ENCODE measurements at places on chromosomes 3 and 15.

DNA sequence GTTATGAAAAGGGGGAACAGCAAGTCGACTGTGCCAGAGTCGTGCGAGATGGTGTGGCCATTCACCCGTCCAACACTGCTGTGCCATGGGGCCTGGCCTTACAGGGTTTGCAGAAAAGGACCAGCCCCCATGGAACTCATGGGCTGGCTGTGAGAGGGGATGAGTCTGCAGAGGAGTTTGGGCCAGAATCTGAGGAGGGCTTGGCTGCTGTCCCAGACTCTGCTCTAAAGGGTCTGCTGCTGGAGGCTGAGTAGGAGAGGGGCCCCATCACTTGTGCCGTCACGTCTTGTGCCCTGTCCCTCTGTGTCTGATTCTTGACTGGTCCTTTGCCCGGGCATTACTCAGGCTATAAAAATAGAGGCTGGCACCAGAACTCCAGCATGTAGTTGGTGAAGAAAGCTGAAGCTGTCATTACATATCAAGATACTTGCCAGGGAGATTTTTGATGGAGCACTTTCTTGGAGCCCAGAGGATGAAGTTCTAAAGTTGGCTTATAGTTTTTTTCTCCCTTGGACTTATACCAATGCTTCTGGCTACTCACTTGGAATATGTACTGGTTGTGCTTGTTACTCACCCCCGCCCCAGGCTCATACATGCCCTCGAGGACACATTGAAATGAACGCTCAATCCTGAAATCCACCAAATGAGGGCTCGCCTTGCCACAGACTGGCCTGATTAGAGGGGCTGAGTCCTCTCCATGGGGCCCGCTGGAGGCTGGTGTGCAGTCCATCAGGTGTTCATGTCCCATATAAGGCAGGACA, 10.2 kb downstream of the PXYLP1 start:
- DNase-seq, result no peak

- no peak for DNase-seq
These were observed 39.5 kb upstream of the TSEN2 start for GRCh38 chr3:12444582-12445471.

DNA sequence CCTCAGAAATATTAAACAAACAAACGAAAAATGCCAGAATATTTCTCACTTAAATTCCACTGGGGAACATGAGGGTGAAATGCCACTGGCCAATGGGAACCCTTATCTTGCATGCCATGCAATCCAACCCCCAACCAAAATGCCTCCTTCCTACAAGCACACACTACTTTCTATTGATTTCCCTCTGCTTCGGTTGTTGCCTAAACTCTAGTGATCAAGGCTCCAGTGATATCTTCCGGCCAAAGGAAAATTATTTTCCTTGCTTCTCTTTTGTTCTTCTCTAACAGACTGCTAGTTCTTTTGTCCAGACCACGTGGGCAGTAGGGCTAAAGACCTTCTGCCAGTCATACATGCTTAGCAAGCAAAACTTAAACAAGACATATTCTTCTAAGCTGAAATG, 115.7 kb downstream of the TMCC1 start:
- no peak for DNase-seq

DNA sequence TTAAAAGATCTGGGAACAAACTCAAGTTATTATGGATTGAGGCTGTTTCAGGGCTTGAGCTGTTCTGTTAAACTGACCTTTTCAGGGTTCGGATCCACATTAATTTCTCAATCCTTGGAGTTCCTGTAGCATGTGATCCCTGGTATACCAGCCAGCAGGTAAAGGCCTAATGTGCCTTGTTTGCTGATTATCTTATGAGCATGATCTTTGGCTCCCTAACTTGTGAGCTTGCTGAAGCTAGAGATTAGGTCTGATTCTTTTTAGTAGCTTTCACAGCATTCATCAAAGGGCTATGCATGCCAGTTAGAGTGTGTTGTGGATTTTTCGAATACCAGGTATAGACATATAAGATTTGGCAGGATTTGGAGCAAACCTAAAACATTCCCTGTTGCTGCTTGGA, 10.3 kb downstream of the CORO2B start:
- no peak for DNase-seq

DNA sequence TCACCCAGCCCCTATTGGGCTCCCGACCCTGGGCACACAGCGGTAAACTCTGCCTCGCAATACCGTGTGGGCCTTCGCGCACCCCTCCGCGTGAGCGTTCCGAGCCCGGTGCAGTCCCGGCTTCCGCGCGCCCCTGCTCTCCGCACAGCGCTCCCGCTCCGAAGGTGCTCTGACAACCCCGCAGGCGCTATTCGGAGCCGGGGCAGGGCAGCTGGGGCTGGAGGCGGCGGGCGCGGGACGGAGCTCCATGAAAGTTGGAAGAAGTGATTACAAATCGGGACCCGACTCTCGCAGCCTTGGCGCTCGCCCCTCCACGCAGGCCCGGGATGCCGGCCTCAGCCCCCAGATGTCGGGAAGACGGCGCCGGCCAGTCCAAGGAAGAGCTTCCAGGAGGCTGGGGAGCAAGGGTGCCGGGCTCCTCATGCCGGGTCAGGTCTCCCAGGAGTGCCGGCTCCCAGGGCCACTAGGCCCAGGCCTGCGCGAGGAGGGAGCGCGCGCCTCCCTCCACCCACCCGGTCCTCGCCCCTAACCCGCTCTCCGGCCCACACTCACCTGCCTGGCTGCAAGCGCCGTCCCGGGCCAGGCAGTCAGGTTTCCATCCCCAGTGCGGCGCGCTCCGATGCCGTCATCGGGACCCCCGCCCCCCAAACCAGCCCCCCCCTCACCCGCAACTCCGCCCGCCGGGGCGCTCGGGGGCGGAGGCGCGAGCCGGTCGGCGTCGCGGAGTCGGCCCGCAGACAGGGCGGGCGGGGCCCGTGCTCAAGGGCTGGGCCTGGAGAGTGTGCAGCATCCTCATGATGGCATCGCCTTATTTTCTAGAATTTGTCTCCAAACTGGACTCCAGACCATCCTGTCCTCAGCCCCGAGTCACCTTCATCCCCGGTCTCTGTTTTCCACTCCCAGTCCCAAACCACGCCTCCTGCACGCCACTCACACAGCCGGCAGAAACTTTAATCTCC, at the start of gene KIF7:
Gene KIF7 (minus strand): TSS at position 621 of the 959 bp plus-strand sequence. CDS start 2,537 bp downstream, outside the sequence.
- peak; percentile 68 for DNase-seq

DNA sequence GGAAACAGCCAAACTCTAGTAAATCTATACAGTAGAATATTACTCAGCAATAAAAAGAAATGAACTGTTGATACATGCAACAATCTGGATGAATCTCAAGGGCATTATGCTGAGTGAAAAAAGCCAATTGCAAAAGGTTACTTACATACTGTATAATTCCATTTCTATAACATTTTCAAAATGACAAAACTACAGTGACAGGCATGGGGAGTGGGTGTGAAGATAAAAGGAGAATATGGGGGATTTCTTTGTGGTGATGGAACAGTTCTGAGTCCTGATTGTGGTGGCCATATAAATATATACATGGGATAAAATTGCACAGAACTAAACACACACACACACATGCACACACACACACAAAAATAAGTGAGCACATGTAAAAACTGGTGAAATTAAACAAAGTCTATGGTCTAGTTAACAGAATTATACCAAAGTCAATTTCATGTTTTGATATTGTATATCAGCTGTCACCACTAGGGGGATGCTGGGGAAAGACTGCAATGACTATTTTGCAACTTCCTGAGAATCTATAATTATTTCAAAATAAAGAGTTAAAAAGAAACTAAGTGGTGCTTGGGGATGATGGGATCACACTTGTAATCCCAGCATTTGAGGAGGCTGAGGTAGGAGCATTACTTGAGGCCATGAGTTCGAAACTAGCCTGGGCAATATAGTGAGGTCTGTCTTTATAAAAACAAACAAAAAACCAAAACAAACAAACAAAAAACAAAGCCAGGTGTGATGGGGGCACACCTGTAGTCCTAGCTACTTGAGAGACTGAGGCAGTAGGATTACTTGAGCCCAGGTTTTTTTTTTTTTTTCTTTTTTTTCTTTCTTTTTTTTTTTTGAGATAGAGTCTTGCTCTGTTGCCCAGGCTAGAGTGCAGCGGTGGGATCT, 66.0 kb downstream of the SPTSSB start:
- DNase-seq, result peak; percentile 14

DNA sequence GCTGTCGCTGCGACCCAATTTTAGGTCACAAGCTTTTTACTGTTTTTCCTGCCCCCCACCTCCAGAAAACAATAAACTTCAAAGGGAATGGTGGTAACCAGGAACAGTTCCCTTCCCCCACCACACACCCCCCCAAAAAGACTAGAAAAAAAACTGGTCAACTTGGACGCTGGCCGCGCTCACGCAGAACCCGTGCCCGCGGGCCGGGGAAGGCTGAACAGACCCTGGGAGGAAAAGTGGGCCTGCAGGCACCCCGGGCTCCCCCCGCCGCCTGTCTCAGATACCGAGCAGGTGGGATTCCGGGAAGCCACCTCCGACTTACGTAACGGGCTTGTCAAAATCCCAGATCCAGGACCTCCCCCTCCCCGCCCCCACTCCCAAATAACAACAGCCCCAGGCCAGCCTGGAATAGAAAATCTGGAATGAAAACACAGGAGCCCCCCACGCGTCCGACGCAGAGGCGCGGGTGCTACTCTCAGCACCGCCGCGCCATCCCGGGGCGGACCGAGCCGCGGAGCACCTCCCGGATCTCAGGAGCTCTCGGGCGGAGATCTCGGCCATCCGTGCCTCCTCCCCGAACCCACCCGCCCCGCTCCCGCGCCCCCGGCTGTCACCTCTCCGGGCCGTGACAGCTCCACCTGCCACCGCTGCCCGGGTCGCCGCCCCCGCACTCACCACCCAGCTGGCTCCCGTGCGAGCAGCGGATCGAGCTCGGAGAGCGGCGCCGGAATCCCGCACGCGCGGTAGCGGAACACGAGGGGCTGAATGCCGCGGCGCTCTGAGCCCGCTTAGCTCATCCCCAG, 557 bp downstream of the DENND4A start:
- DNase-seq, result no peak

- peak; percentile 3 for DNase-seq
These were observed 31.4 kb upstream of the FAN1 start for GRCh38 chr15:30872341-30872748.

GRCh38 chr15:38558372-38559059, 6.1 kb downstream of the RASGRP1 start:
- DNase-seq, result peak; percentile 92

DNA sequence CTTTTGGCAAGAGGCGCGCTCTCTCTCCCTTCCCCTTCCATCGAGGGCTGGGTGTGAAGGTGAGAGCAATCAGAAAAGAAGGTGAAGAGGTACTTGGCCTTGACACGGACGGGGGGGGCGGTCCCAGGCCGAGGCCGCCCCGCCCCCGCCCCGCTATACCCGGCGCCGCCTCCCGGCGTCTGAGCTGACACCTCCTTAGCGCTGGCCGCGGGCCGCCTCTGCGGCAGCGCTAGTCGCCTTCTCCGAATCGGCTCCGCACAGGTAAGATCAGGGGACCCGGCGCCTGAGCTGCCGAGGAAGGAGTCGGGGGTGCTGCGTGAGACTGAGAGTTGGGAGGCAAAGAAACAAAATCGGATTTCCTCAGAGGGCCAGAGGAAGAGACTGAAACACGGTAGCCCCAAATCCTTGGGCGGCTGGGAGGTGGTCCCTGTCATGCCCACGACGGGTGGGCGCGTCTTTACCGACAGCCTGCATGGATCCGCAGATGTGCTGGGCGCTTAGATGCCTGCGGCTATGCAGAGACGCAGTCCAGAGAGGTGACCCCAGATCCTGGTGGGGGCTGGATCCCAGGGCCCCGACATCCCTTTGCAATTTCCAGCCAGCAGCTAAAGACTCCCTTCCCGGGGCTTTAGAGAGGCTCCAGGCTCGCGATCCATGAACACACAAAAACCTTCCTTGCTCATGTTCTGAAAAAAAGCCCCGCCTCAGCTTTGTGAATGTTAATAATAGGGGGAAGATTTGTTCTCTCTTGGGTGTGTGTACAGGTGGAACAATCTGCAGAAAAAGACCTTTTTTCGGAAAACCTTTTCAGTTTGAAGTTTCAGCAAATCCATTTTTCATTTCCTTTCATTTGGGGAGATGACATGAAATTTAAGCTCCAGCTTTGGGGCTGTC, at the start of gene ENTPD3:
Gene ENTPD3 (plus strand): TSS at position 184 of the 894 bp plus-strand sequence. CDS start 874 bp downstream, outside the sequence.
- DNase-seq, result no peak

DNA sequence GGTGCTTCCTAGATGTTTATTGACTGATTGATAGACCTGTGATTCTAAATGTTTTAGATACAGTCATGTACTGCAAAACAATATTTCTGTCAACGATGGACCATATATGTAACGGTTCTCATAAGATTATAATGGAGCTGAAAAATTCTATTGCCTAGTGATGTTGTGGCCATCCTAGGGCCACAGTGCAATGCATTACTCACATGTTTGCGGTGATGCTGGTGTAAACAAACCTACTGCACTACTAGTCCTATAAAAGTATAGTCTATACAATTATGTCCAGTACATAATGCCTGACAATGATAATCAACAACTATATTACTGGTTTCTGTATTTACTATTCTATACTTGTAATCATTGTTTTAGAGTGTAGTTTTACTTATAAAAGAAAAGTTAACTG, 46.8 kb downstream of the CHST2 start:
- DNase-seq, result no peak

DNA sequence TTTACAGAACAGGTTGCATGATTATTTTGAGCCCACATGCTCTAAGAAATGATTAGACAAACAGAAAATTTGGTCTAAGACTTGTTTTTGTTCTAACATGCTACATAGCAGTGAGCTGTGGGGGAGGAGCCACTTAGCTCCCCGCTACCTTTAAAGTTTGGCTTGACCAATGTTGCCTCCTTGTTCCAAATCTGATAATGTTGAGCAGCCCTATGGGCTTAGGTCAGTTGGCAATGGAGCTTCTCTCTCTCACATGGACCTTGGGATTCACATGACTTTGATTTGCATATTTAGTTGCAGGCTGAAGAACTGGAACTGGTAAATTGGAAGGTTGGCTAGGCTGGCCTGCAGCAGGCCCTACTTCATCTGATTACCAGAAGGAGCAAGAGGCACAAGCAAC, 116.4 kb downstream of the EBLN2 start:
- DNase-seq, result no peak

GRCh38 chr15:54618120-54618519, 578.6 kb downstream of the RSL24D1 start:
- no peak for DNase-seq

DNA sequence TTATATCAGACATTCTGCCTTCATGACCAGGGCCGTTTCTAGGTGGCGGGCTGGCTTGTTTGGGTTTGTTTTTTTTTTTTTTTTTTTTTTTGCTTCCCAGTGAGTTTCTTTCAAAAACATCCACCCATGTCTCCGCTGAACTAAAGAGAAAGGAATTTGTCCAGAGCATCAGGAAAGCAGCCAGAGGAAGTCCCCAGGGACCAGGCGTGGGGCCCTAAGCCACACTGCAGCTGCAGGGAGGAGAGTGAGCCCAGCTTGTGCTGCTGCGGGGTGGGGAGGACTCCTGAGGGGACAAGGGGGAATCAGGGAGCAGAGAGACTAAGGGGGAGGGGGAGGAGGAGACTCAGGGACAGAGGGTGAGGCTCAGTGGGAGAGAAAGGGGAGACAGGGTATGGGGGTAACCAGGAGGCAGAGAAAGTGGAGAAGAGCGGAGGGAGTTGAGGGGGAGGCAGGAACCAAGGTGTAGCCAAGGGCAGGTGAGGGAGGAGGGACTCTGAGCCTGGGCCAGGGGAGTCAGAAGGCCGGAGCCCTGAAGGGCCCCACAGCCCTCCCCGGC, 49.5 kb downstream of the CYP11A1 start:
- DNase-seq, result peak; percentile 98

- no peak for DNase-seq
These were observed 69.2 kb downstream of the RORA start for GRCh38 chr15:61159901-61160300.

- DNase-seq, result peak; percentile 31
These were observed 207.8 kb upstream of the MCTP2 start for GRCh38 chr15:94023531-94023930.

GRCh38 chr3:19596408-19596807, 337.6 kb downstream of the EFHB start:
- DNase-seq, result no peak

- DNase-seq, result no peak
These were observed 206.1 kb upstream of the PROK2 start for GRCh38 chr3:71991046-71991445.

Measured in fibroblast of skin of right quadriceps (primary cell).